Stimulated activated CD4-positive, alpha-beta T cell treated with anti-CD3 and anti-CD28 coated beads, Interleukin-12 subunit alpha, Interleukin-12 subunit beta, amount 100 ng/mL, for 4 hours (primary cell): ENCODE measurements at places on chromosomes 2 and 18.

DNA sequence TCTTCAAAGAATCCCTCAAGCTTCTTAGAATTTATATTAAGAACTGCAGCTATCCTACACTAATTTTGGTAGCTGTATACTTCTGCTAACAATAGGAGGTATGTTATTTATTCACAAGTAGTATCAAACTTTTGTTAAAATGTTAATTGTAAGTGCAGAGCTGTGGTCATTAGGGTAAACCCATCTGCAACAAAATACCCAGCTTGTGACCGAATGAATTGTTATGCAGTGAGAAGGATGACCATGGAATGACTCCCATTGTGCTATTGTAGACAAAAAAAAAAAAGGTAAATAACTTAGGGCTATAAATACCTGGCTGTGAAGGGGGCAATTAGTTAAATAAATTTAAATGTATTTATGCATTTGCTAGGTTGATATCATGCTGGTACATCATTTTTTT, 186.1 kb downstream of the ADCYAP1 start:
- DNase-seq, result no peak

DNA sequence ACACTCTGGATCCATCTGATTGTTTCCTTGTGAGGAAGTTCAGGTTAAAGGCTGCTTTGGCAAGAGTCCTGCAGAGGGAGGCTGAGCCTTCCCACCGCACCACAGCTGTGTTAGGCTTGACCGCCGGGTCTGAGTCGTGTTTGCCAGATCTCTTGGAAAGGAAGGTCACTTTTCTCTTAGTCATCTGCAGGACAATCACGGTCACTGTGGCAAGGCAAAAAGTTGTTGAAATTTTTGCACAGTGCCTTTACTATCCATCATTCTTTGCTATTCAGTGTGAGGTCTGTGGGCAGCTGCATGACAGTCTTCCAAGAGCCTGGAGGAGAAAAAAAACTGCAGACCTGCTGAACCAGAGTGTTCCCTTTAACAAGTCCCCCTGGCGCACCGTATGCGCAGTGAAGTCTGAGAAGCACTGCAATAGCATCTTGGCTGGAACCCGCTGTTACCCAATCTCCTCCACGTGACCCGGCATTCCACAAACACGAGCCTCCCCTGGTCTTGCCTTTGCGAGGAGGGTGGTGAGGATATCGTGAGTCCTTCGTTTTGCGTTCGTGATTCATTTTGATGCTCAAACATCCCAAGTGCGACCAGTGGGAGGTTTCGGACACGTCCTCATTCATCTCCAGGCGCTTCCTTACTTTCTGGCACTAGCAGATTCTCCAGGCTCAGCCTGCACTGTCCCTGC, 23.0 kb downstream of the BIN1 start:
- no peak for DNase-seq

- no peak for DNase-seq
Measured at GRCh38 chr2:203983064-203983715, 46.6 kb downstream of the ICOS start.

DNA sequence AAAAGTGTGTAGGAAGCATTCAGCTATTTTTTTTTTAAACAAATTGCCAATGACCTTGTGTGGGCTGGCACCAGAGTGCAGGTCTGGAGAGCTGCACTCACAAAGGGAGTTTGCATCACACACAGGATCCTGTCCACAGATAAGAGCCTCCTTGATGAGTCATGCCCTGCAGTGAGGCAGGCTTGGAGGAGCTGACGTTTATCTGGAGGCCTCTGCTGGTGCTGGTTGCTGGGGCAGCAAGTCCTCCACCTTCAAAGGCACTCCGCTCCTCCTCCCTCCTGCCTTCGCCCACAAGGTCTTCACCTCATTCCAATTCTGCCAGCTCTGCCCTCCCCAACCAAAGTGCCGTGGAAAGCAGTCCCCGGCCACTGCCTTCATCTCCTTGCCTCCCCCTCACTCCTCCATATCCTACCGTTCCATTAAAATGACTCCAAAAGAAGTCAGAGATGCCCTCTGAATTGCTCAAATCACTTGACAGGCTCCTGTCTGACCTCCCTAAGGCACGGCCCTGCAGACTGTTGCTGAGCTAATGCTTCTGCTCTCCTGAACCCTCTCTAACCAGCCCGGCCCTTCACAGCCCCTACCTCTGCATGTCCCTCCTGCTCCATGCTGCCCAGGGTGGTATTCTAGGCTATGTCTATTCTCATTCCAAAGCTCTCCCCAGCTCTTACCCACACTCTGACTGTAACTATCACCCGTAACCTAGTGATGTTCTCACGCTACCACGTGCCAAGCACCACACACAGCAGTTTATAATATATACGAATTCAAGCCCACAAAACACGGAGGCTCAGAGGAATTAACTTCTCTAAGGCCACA, 30.9 kb downstream of the LONRF2 start:
- DNase-seq, result peak; percentile 20

DNA sequence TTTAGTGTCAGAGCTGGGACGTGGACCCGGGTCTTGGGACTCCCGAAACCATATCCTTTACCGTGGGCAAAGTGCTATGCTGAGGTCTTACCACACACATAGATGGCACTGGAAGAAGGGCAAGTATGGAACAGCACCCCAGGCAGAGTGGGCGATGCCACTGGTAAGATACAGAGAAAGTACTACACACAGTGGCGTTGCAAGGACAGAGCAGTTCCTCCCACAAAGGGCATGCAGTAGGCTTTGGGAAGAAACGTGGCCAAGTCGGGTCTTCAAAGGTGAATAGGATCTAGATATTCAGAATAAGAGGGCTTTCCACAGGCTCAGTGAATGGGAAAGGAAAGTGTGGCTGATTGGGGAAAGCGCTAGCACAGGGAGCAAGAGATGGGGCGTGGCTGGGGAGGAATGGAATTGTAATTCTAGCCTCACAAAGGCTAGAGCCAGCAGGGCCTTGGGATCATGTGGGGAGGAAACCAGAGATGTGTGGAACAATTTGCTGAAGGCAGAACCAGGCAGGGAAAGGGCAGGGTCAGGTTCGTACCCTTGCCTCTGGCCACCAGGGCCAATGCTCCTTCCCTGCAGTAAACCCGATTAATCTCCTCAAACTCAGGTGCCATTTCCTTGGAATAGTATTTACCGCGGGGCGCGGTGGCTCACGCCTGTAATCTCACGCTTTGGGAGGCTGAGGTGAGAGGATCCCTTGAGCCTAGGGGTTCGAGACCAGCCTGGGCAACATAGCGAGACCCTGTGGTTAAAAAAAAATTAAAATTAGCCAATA, 36.0 kb downstream of the PCBP1 start:
- no peak for DNase-seq

DNA sequence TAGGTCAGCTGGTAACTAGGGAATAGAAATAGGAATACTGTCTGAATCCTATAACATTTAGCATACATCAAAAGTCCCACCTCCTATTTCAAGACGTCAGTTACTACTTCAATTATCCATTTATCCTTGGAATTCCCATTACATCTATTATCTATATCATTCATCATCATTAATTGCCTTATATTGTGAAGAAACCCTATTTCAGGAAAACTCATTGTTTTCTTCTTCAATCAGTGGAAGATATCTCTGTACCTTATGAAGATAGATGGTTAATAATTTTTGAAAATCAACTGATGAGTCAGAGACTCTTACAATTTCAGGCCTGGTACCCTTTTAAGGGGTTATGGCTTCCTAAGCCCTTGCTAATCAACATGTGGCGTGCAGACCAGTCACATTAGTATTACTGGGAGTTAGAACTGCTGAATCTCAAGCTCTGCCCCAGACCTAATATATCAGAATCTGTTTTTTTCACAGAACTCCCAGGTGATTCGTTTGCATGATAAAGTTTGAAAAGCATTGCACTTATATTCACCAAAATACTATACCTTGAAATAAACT, 69.3 kb upstream of the PGAP1 start:
- no peak for DNase-seq

GRCh38 chr2:42999391-42999841, 207.0 kb upstream of the HAAO start:
- no peak for DNase-seq

DNA sequence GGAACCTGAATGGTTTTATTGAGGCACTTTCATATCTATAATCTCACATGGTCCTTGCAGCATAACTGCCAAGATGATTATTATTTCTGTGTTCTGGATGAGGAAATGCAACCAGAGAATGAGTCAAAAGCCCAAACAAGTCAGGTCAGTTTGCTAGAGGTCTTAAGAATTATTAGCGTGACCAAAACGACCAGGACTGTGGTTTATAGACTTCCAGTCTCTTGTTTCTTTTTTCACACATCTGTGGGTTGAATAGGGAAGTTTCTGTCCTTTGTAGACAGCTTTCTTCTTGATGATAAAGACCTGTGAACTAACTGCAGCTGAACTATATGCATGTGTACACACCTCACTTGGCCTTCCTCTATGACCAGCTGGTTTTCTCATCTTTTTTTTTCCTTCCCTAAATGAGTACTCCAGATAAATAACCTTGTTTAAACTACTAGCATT, 13.9 kb downstream of the ADAM23 start:
- DNase-seq, result no peak

- DNase-seq, result no peak
Measured at GRCh38 chr18:39311111-39311712, 1745.6 kb upstream of the CELF4 start.

- DNase-seq, result no peak
Measured at GRCh38 chr2:58734365-58734764, 493.2 kb upstream of the FANCL start.

GRCh38 chr2:120430957-120431356, 85.0 kb downstream of the INHBB start:
- no peak for DNase-seq

- DNase-seq, result no peak
Measured at GRCh38 chr2:144597388-144597787, 77.5 kb upstream of the ZEB2 start.

DNA sequence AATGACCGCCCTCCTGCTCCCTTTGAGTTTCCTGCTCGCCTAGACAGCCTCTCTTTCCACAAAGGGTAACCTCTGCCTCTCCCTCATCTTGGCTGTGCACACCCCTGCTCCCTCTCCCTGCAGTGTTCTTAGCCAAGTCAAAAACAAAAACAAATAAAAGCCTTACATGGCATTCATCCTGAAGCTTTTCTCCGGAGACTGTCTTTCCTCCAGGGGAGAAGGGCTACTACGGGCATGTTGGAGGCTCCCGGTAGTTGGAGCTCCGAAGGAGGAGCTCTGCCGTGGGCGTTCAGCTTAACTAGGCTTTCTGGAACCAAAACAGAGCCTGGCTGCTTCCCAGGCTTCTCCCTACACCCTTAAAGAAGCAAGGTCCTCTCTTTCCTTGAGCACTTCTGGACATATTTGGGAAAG, 104.2 kb downstream of the TPGS2 start:
- no peak for DNase-seq

- no peak for DNase-seq
Measured at GRCh38 chr2:134441153-134441863, 187.4 kb downstream of the MGAT5 start.

DNA sequence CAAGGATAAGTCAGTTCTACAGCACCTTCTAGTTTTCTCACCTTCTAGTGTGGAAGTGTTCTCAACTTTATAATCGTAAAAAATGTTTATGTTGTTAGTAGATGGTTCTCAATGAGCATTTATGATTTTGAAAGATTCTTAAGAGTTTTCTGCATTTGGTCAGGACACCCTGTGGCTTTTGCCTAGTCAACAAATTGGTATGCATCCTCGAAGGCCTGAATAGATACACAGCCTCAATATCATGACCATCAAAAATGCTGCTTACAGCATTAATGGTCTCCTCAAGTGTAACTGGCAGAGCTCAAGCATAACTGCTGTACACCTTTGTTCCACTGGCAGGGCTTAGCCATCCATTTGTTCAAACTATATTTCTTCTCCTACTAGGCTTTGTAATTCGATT, 96.7 kb downstream of the CRACDL start:
- DNase-seq, result no peak

DNA sequence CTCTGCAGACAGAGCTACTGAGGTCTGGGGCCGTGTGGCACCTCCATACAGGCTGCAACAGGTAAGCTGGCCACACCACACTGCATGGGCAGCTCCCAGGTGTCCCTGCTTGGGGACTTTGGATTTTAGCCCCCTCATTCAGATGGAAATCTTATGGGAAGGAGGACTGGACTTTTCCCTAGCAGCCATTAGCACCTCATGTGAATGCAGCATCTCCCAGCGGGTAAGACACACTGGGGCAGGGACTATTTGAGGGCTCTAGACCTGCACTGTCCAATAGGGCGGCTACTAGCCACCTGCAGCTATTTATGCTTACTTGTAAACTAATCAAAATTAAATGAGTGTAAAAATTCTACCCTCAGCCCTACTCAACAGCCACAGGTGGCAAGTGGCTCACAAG, 34.2 kb upstream of the GLI2 start:
- no peak for DNase-seq

DNA sequence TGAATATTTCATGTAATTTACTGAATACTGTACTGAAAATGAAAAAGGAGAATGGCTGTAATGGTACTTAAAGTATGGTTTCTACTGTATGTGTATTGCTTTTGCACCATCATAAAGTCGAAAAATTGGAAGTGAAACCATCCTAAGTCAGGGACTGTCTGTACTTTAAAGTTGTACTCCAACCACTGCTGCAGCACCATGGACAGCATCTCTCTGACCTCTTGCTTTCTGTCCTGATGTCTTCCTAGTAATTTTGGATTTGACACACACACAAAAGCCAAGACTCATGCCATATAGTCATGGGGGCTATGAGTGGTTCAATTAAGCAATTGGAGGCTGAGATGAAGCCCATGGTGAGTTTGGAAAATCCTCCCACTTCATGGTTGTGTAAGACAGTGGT, 256.3 kb upstream of the PKDCC start:
- no peak for DNase-seq

- DNase-seq, result no peak
Measured at GRCh38 chr2:232541195-232541960, 1.9 kb downstream of the CHRNG start.

DNA sequence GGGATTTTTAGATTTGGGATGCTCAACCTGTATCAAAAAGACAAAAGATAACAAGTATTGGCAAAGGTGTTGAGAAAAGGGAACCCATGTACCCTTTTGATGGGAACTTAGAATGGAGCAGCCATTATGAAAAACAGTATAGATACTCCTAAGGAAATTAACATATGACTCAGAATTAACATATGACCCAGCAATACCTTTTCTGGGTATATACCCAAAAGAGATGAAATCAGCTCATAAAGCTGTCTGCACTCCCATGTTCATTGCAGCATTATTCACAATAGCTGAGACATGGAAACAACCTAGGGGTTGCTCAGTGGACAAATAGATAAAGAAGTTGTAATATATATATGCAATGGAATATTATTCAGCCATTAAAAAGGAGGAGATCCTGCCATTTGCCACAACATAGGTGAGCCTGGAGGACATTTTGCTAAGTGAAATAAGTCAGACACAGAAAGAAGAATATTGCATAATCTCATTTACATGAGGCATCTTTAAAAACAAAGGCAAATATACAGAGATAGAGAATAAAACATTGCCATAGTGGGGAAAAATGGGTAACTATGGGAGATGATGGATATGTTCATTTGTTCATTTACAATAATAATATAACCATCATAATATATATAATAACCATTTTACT, 142.1 kb downstream of the PTRHD1 start:
- DNase-seq, result no peak

GRCh38 chr18:35703043-35703688, 121.6 kb downstream of the GALNT1 start:
- no peak for DNase-seq

- no peak for DNase-seq
Measured at GRCh38 chr2:204315236-204315662, 230.0 kb upstream of the PARD3B start.

GRCh38 chr2:57450170-57450569, 596.4 kb upstream of the VRK2 start:
- DNase-seq, result no peak

GRCh38 chr18:74622072-74622471, 24.4 kb downstream of the ZNF407 start:
- DNase-seq, result no peak
